ENCODE measurements at places on chromosomes 2 and 18. TPM values are rescaled to one million over a fixed set of nuclear protein-coding genes. Genes with fewer than 3 reads are reported as not detected.

CCDC74A gene
- 3.5 TPM for total RNA-seq

AOX1 gene
- 6.1 TPM for total RNA-seq

DNA sequence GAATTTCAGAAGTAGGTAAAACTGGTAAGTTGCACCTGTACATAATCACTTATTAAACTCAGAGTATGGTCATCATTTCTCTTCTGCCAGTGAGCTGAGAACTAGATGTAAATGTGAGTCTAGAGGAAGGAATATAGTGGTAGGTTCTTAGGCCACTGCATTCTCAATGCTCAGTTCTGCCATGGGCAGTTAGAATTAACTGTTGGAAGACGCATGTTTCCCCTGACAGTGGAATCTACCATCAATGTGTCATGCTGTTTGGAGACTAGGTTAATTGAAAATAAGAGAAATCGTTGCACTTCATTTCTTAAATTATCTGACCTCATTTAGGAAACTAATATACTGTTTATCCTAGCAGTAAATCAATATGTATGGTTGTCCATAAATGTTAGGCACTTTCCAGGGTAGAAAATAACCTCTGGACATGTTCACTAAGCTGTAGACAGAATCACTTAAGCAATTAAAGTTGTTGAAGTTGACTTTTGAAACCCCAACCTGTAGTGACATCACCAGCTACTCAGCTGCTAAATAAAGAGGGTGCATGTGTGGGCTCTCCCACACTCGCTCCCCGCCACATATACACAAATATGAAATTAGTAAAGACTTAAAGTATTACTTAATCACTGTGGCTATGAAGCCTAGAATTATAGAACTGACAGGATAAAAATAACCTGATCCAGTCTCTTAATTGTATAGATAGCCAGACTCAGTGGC lies 91.5 kb upstream of the NOSTRIN start:
- DNase-seq: no peak

DNA sequence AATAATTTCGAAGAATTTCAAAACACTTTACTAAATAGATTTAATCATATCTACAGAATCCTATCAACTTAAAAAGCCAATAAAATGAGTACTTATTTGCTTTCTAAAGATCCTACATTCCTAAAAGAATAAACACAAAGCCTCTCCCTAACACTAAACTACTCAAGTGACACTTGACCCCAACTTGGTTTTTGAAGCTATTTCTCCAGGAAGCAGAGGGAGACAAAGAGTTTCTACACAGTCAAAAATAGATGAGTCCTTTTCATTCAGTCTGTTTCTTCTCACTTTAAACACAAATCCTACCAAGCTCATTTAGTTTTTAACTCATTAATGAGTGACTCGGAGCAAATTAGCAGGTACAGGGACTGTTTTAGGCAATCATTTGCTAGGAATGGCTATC lies 2.1 kb downstream of the ATL2 start:
- peak; percentile 16 for DNase-seq

GRCh38 chr18:73768043-73768442 lies 379.6 kb downstream of the FBXO15 start:
- DNase-seq: no peak

DNA sequence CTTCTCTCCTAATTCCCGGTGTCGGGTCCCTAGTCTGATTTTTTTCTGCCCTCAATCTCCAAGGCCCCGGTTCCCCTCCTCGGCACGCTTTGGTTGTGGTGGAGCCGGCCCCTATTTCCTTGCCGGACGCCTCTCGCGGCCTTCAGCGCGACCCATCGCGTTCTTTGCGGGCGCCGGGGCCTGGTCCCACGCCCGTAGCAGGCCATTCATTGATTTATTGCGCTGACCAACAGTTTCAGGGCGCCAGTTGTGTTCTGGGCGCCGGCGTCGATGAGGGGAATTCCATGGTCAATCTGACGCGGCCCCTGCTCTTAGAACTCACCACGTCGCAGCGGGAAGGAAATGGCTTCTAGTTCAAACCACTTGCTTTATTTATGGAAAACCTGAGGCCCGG lies 396 bp downstream of the CNOT9 start:
- DNase-seq: peak; percentile 89

GRCh38 chr2:196501836-196502235 lies 137.7 kb upstream of the CCDC150 start:
- DNase-seq: no peak

DNA sequence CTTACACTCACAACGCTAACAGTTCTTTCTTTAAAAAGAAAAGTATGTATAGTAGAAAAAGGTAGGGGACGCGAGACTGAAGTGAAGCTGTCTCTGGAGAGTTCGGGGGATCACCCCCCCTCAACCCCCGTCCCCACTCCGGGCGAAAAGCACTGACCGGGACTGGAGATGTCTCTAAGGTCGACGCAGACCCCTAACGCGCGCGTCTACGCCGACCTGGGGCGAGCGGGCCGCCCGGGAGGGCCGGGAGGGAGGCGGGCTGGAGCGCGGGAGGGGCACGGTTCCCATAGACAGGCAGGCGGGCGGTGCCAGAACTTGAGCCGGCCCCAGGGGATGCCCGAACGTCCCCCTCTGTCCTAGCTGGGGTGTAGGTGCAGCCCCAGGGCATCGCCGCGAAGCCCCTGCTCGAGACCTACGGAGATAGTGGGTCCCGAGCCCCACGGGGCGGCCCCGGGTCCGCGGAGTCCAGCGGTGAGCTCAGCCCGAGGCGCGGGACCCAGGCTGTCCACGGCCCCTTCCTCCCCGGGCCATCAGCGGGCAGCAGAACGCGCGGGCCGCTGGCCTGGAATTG lies 82.2 kb downstream of the CHRNA1 start:
- peak; percentile 50 for DNase-seq

- no peak for DNase-seq
Measured at GRCh38 chr18:78734614-78734945, 245.0 kb upstream of the SALL3 start.

All from lung microvascular endothelial cell (primary cell).